ENCODE measurements at places on chromosomes 6 and 20.

GRCh38 chr6:4008324-4009047, 70.5 kb downstream of the FAM217A start:
- DNase-seq = no peak

DNA sequence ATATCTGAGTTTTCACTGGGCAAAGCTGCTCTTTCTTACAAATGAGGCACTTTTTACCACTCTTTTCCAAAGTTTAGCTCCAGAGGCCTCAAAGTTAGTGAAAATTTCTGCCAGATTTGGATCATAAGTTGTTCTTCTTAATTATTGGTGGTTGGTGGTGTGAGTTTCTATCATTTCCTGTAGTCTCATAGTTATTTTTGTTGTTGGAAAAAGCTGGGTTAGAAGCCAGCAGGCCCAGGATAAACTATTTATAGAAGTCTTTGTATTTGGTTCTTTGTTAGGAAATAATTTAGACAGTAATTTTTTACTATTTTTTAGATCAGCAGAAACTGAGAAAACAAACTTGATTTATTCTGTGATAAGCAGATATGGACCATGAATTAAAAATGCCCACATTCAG, 10.6 kb downstream of the PFDN4 start:
- no peak for DNase-seq

DNA sequence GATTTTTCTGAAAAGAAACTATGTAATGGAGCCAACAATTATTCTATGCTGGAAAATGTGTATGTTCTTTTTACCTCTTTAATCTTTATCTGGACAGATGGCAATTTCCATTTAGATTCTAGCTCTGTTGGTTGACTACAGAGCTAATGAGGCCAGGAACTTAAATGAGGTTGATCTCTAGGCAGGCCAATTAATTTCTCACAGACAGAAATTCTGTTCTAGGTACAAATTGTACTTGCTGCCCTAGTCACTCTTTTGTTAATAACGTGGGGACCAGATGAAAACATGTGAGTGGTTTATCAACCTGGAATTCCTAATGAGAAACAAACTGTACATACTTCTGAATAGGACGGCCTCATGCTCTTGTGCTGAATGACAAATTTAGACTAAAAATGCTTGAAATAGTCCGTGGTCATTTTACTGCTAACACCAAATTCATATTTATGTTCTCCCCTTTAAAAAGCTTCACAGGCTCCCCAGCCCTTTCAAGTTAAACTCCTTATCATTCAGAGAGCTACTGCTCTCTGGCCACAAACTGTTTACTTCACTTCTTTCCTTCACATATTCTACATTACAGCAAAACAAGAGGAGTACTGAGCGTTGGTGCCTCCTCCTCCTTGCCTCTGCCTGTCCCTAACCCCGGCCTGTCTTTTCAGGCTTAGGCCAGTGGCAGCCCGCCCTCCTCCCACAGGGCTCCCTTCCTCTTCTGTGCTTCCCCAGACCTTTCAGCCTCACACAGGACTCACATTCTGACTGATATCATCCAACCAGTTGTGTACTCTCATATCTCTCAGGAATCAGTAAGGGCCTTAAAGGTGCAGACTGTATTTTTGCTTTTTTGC, 41.4 kb downstream of the DTNBP1 start:
- DNase-seq = peak; percentile 63

DNA sequence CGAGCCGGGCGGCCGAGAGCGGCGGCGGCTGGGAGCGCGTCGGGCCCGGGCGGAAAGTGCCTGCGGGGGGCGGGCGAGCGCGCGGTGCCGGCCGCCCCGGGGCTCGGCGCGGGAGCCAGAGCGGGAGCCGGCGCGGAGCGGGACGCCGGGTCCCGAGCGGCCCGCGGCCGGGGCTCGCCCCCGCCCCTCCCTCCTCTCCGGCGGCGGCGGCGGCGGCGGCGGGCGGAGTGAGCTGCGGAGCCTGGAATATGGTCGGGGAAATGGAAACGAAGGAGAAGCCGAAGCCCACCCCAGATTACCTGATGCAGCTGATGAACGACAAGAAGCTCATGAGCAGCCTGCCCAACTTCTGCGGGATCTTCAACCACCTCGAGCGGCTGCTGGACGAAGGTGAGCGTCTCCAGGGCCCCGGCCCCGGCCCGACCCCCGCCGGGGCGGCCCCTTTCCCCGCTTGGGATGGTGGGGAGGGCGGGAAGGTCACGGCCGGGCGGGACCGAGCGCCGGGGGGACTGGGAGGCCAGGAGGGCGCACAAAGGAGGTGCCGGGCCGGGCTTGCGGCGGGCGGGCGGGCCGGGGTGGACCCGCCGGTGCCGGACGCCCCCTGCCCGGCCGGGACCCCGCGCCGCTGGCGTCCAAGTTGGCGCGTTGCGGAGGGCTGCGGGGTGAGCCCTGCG, 565 bp downstream of the QKI start:
- DNase-seq = no peak

DNA sequence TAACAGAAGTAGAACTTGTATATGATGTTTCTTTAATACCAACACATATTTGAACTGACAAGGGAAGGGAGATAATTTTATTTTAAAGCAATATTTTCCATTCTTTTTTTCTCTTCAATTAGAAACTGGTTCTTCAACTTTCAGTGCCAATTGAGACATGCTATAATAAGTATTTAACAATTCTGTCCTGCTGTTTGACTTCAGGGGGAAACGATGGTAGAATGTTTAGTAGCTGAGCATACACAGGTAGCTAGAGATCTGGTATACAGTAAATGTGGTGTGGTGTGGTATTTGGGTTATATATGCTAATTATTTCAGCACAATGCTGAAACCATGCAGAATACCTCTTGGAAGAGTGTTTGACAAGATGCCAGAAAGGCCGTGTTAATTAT, 156.9 kb downstream of the ARID1B start:
- no peak for DNase-seq

DNA sequence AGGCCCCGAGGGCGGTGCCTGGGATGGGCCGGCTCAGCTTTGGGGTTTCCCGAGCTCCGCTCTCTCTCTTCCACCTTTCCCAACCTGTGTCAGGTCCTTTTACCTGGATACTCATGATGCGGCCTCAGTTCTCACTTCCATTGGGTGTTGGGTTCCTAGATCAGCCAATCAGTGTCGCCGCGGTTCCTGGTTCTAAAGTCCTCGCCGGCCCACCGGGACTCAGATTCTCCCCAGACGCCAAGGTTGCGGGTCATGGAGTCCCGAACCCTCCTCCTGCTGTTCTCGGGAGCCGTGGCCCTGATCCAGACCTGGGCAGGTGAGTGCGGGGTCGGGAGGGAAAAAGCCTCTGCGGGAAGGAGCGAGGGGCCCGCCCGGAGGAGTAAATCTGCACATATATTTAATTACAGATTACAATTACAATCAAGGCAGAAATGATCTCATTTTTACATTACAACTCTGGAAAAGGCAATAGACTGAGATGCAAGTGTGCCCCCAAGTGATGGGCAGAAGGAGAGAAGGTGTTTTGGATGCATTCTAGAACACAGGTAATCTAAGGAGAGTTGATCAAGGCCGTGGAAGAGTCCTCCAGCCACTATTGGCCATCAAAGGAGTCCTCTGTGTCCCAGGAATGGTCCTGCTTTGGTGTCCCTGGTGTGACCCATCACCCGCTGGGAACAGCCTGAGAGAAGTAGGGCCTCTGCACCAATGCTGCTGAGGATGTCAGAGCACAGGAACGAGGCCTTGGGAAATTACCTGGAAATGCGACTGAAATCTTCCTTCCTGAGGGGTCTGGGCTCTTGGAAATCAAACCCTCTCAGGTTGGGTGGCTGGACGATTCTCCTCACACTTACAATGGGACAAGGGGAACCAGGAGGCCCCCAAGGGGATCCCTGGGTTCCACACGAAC, 34.7 kb upstream of the MICB start:
- peak; percentile 70 for DNase-seq

GRCh38 chr6:163159689-163160088, 254.8 kb upstream of the QKI start:
- no peak for DNase-seq

DNA sequence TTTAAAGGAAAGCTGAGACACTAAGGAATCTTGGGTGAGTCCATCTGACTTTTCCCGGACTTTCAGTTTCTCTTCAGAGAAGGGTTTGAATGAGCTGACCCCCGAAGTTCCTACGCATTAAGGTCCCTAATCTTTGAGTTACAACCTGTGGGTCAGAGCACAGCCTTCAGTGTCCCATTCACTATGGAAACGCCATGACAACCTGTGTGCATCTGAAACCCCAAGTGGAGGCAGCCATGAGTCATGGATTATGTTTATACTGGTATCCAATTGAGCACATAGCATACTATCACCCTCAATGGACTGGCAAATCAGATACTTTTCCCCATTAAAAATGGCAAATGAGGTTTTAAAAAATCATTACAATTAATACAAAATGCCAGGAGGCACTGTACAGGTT, 11.4 kb downstream of the MYLK4 start:
- DNase-seq = no peak

DNA sequence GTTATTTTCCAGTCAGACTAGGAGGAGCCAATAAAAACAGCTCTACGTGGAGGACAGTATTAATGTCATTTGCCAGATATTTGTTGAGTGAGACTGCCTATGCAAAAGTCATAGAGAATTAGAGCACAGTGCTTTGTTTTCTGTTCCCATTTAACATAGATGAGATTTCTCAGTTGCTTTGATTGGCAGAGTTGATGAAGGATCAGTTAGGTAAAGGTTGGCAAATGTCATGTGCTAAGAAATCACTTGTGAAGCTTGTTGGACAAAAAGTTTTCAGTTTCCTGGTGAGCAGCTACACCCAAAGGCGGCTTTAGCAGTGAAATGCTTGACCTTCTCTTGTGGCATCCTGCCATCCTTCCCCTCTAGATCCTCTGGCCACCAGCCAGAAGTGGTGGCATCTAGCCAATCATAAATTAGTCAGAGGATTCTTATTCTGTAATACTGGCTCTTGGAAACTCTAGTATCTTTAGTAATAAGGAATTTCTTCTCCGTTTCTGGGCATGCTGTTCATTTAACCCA, 37.0 kb downstream of the BCKDHB start:
- DNase-seq = peak; percentile 37

- no peak for DNase-seq
These were observed 22.5 kb downstream of the SOX4 start for GRCh38 chr6:21616005-21616404.

GRCh38 chr20:48850977-48851299, 23.1 kb upstream of the PREX1 start:
- no peak for DNase-seq

- DNase-seq = no peak
These were observed 11.9 kb downstream of the VSTM2L start for GRCh38 chr20:37914672-37915433.
